Upper lobe of left lung (tissue), 6 donors: ENCODE measurements at places on chromosomes 1 and 21. TPM values are rescaled to one million over a fixed set of nuclear protein-coding genes. Genes with fewer than 3 reads are reported as not detected.
A peak's percentile ranks its signal among the peaks of the same experiment; 100 is the strongest.

DNA sequence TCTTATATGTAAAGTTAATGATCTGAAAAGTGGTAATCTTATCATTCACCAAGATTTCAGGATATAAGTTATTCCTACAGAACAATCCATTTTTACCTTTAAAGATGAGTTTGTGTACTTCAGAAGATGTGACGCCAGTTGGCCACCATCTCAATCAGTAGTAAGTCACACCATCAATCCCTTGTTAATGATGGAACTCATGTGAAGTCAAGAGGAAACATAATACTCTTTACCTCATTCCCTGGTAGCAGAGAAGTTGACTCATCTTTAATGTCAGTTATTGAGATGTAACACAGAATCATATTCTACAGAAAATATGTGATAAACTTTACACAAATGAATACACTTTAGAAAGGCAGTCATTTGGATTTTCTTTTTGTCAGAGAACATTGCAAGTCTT, 38.2 kb downstream of the MRPL39 start:
- DNase-seq = no peak

DNA sequence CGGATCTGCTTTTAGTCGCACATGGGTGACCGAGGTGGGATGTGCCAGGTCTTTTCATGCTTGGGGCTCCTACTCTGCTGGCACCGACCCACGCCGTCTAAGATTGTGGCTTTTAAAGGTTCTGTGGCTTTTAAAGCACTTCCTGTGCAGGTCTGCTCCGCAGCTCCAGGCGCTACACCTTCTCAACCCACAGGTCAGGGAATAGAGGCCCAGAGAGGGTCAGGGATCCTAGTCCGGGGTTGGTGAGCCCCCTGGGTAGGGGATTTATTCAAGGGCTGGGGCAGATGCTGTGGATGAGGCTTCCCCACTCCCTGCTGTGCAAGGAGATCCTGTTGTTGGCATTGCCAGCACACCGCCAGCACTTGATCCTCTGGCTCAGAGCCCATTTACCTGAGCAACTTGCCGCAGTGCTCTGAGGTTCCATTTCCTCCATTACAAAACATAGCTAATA, 212.8 kb upstream of the RAB4A start:
- no peak for DNase-seq

GRCh38 chr1:181743878-181744312, 260.6 kb downstream of the CACNA1E start:
- peak; percentile 65 for DNase-seq

DNA sequence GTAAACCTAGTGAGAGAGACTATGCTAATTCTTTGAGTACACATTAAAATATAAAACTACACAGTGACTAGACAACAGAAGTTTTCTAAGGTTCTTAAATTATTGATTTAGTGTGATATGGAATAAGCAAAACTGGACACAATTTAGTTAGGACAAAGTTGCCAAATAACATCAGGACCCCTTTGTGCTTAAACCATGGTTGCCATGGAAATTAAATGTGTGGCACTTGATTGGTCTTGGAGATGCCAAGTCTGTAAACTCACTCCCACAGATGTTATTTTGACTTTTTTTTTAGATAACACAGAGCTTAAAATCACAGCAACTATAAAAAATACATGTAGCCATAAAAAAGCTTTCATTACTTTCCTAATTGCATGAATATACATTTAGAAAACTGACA, 234.6 kb downstream of the BRINP3 start:
- no peak for DNase-seq

DNA sequence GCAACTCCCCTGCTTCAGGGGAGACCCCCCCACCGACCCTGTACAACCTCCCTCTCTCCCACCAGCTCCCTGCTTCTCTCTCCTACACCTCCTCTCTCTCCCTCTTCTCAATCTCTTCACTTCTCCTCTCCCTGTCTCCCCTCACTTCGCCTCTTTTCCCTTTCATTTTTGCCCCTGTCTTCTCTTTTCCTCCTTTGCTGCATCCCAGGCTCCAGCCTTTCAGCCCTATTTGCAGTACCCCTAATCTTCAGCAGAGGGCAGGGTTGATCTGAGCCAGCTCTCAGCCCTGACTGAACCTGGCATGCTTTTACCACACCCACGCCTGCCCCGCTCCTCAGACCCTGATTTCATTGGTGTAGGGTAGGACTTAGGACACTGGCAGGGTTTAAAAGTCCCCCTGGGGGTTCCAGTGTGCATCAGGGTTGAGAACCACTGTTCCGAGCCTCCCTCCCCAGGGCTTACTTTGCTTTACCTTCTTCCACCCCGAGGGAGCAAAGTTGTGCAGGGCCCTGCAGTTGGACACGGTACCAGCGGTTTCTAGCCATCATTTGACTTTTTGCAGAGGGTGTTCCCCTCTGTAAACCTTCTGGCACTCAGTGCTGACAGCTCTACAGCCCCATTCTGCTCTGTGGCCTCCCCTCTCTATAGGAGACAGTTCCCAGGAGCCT, 67.3 kb upstream of the CNTN2 start:
- DNase-seq = no peak

- no peak for DNase-seq
Measured at GRCh38 chr1:109309347-109309746, 2.5 kb upstream of the MYBPHL start.

DNA sequence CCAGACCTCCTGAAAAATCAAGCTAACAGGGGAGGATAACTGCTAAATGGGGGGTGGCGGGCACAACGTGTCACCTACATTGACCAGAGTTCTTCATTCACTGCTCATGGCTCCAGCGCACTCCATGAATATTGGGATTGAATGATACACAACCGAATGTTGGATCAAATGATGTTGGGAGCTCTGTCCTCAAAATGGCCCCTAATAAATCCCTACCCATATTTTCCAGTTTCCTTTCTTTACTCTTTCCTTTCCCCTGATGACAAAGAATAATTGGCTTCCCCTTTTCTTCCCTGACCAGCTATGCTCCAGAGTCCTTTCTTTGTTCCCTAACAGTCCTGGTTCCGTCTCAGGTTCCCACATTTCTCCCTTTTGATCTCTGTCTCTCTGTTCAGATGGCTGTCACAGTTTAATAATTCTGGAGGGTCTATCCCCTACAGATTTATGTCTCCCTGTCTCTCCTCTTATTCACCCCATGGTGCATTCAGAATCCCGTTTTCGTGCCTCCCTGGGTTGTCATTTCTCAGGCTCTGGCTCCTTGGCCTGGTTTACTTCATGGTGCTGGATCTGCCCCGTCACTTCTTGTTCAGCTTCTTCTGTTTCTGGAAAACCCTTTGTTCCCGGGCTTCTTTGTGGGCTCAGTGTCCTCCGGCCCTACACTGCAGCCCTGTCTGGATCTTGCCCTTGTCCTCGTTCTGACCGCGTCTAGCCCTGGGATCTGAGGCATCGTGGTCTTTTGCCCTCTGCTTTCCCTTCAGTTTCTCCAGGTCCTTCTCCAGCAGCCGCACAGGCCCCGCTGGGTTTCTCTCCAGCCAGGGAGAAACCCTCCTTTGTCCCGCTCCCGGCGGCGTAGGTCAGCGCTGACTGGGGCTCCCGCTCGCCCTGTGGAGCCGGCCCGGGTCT, 78.3 kb downstream of the NDUFS5 start:
- DNase-seq = no peak

- DNase-seq = no peak
Measured at GRCh38 chr1:161200421-161200991, 1.7 kb upstream of the ADAMTS4 start.

GRCh38 chr1:231808990-231809389, 182.4 kb downstream of the DISC1 start:
- DNase-seq = no peak

- DNase-seq = no peak
Measured at GRCh38 chr1:16092097-16092922, 18.9 kb upstream of the FAM131C start.

DNA sequence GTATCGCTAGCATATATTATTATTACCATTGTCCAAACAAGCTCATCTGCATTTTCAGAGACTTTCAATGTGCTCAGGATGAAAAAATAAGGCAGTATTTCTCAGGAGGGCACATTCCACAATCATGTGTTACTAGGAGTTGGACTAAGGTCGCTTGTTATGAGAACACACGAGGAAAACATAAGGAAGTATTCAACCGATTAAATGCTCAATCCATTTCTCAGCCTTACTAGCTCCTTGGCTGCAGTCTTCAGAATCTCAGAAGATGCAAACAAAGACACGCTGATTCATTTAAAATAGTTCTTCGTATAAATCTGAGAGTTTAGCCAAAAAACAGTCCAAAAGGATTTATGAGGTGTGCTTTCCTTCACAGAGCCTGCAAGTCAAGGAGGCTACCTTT, 82.0 kb upstream of the JAK1 start:
- no peak for DNase-seq

- no peak for DNase-seq
Measured at GRCh38 chr1:202624781-202625108, 85.5 kb downstream of the SYT2 start.

DNA sequence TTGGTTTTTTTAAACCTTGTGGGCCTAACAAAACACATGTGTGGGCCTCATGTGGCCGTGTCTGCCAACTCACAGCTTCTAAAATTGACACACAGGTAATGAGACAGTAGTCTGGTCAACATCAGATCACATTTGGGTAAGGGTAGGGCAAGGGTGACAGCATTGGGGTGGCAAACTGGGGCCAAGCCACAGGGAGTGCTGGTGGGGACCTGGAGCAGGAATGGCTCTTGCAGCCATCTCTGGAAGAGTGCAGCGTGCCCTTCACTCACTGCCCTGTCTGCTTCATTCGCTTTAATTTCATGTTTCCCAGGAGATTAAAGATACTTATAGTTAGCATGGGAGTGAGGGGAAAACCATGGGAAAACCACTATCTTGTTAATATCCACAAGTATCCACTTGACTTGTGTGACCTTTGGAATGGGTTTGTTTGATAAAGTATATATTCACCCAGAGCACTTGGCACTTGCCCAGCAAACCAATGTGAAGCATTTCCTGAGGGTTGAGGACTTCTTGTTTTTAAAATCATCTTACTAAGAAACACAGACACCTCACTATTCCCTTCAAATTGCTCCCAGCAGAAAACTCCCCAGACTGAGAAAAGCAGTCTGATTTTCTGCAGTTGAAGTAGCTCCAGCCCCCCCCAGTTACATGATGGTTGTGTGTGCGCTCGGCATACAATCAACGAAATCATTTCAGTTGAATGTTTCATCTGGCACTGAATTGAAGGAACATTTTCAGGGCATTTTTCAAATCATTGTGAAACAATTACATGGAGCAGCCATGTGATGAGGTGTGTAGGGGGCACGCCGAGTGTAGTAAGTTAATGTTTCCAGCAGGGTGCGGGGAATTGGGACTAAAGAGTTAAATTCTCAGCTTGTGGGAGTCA, 175.7 kb downstream of the VPS13D start:
- DNase-seq = peak; percentile 37

DNA sequence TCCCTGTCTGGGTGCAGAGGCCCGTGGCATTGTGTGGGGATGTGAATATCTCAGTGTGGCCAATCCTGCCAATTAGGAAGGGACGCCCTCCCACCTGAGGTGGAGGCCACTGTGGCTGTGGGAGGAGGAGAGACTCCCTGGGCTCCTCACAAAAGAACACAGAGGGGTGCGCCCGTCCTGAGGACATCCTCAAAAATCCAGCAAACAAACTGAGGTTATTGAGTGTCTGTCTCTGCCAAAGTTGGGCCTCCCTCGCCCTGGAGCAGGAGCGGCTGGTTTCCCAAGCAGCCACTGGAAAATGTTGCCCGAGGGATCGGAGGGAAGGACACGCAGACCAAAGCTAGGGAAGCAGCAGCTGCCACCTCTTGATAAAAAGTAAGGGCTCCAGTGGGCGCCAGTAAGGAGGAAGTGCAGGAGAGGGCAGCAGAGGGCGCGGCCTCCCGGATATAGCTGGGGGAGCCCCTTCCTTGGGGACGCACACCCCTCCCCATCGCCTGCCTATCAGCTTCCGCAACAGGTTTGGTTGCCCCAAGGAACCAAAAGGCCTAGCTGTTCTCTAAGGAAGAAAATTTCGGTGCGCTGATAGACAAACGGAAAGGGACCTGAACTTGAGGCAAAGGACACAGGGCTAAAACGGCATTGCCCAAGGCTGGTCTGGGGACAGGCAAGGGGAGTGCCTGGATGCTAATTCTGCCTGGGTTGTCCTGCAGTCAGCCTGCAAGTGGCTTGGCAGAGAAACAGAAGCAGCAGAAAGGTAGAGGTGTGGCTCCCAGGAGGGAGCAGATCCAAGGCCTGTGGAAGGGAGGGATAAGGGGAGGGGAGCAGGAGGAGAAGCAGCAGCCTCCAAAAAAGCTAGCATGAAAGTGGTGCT, 1.7 kb upstream of the GRIK3 start:
- DNase-seq = no peak

DNA sequence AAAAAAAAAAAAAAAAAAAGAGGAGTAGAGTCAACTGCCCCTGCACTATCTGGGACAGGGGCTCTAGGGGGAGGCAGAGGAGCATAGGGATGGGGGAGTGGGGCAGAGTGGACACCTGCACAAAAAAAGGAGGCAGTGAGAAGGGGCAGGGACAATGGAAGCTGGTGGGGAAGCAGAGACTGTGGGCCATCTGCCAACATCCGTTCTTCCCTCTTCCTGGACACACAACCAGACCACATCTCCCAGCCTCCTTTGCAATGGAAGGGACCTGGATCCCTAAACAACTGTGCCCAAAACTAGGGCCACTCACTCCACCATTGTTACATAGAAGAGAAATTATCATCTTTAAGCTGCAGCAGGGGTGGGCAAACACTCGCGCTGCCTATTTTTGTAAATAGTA, 38.4 kb downstream of the NEK2 start:
- DNase-seq = no peak

- DNase-seq = no peak
Measured at GRCh38 chr1:6328091-6328490, 65.5 kb downstream of the ACOT7 start.

DNA sequence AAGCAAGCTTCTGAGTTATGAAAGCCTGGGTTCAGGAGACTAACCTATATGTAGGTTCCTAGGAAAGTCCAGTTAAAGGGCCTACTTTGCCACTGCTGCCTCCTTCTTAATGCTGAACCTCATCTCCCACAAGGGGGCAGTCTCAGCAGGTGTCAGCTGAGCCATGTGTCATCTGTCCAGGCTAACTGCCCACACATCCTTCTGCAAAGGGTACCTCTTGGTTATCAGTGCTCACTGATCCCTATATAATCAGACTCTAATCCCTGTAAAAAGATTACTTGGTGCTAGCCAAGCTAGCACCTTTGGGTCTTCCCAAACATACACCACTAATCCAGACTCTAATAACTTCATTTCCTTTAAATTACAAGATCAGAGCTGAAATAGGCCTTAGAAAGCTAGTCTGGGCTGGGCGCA, 9.0 kb downstream of the PRDX1 start:
- no peak for DNase-seq

Gene CCDC24
- 10.0 TPM for total RNA-seq

Gene DIO1
- not detected for total RNA-seq

Gene OPRD1
- total RNA-seq = not detected

Gene ITLN2
- 38.7 TPM for total RNA-seq

Gene EPHX1
- total RNA-seq = 183 TPM

Gene DEGS1
- 28.3 TPM for total RNA-seq

Gene CD1E
- not detected for total RNA-seq

Gene HSPA6
- total RNA-seq = 16.6 TPM

Gene TXNDC12
- 54.0 TPM for total RNA-seq

Gene ADARB1
- total RNA-seq = 36.8 TPM

Gene ITPKB
- total RNA-seq = 19.8 TPM

Gene GAS5
- total RNA-seq = 366 TPM

Gene DTL
- total RNA-seq = 0.92 TPM

Gene FCGR3A
- total RNA-seq = 84.9 TPM

Gene OR6N1
- 1.2 TPM for total RNA-seq

Gene SLC35E2B
- 92.2 TPM for total RNA-seq

Gene MFSD2A
- total RNA-seq = 74.2 TPM

Gene GJA9
- total RNA-seq = not detected

Gene NBPF10
- total RNA-seq = 3.0 TPM

Gene S100A3
- total RNA-seq = 2.0 TPM

Gene STYXL2
- total RNA-seq = not detected

Gene LRRC39
- 2.8 TPM for total RNA-seq

Gene FCRL2
- 0.46 TPM for total RNA-seq
